CD4-positive, alpha-beta T cell treated with Interleukin-15 for 1 hour (primary cell): ENCODE measurements at places on chromosomes 2 and 18.

- DNase-seq: no peak
Observed at GRCh38 chr2:208466920-208467298, 60.3 kb downstream of the PTH2R start.

- DNase-seq: no peak
Observed at GRCh38 chr2:28312307-28313219, 80.1 kb upstream of the FOSL2 start.

DNA sequence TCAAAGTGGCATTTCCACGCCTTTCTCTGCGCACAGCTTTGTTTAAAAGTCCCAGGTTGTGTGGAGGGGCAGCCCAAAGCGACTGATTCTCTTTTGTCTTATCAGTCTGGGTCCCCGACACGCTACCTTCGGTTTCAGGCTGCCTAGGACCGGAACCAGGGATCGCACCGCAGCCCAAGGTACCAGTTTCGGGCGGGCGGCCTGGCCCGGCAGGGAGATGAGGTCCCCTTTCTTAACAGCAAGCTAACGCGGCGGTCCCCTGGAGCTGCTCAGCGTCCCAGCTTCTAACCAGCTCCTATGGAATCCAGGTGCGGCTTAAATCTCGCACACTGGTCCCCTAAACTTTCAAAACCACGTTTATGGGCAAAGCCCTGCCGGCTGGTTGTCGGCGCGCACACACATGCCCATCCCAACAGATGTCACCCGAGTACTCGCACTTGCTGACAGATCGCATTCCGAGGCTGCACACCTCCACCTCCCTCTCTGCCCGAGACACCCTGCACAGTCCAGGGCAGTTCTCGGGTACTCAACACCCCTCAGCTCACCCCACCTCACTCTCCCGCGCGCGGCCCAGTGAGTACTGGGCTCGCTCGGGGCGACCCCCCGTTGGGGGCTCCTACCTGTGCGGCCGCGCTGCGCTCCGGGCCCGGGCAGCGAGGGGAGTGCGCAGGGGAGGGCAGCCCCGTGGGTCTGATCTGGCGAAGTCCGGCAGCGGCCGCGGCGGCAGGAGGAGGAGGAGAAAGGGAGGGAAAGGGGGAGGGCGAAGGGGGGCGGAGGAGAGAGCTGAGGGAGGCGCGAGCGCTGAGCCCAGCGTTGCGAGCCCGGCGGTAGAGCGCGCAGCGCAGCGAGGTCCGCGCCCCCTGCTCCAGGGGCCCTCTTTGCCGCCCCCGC, at the start of gene EFEMP1:
TSS of gene EFEMP1 (minus strand) at position 692 of the 891 bp plus-strand sequence. CDS start 1,342 bp downstream, outside the sequence.
- DNase-seq: no peak

- DNase-seq: no peak
Observed at GRCh38 chr2:64550042-64550441, 25.9 kb downstream of the AFTPH start.

GRCh38 chr2:1591978-1592907, 152.1 kb downstream of the PXDN start:
- no peak for DNase-seq

DNA sequence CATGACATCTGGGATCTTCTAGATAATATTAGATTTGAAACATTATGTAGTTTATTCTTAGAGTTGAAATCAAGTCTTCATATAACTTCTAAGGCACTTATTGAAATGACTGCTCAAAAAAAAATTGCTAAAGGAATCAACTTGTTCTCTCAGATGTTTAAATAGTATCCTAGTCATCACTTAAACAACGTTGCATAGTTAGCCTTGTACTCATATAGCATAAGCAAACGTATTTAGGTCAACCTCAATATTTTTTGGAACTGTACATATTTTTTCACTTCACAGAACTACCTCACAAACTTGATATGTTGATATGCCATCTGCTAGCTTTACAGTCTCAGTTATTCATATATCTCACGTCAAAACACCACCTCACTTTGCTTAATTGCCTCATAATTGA, 47.1 kb upstream of the CREB1 start:
- DNase-seq: no peak

- no peak for DNase-seq
Observed at GRCh38 chr18:75009878-75010277, 199.1 kb downstream of the PTGR3 start.

- DNase-seq: no peak
Observed at GRCh38 chr2:198113316-198113715, 308.9 kb downstream of the PLCL1 start.

- no peak for DNase-seq
Observed at GRCh38 chr2:232894746-232895145, 24.7 kb downstream of the SNORC start.

- DNase-seq: no peak
Observed at GRCh38 chr2:77838441-77838840, 316.3 kb upstream of the LRRTM4 start.
